ENCODE measurements at places on chromosomes 6 and 20. TPM values are rescaled to one million over a fixed set of nuclear protein-coding genes. Genes with fewer than 3 reads are reported as not detected.

Gene TAGAP
- 0.57 TPM for polyA plus RNA-seq

Gene MLN
- polyA plus RNA-seq = not detected

Gene ACOT13
- 17.0 TPM for polyA plus RNA-seq

Gene MAFB
- 19.3 TPM for polyA plus RNA-seq

All from left renal pelvis (tissue), 4 donors.